NCI-H2171 (cell line): ENCODE measurements at places on chromosomes 7 and 10.
A peak's percentile ranks its signal among the peaks of the same experiment; 100 is the strongest.

DNA sequence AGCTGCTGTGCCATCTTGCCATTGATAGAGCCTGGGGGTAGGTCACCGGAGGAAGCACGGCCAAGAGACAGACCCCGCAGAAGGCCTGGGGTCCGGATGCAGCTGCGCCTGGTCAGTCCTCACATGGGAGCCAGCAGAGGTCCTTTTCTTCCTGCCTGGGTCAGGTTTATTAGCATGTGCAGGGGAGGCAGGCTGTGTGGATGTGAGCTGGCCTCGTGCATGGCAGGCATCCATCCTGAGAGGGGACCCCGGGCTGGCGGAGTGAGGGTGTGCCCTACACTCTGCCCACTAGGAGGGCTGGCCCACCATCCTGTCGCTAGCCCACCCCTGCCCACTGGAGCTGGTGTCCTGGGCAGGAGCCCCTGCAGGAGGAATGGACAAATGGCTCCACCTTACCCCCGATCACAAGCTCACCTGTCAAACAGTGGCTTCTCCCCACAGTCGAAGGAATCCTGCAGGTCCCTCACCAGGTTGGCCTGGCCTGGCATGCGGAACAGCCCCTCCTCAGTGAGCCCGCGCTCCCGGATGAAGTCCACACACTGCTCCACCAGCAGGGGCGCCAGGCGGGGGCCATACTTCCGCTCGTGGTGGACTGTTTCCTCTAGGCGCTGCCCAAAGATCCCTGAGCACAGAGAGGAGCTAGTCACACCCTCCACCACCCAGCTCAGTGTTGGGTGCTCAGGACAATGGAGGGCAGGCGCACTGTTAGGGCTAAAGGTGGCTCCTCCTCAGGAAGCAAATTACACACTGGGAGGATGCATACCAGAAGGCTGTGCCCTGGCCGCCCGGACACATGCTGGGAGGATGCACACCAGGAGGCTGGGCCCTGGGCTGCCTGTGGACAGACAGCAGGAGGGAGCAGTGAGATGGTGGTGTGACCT, 145.4 kb downstream of the ARHGAP22 start:
- no peak for DNase-seq

- DNase-seq, result no peak
Measured at GRCh38 chr7:2903682-2904162, 59.6 kb upstream of the GNA12 start.

DNA sequence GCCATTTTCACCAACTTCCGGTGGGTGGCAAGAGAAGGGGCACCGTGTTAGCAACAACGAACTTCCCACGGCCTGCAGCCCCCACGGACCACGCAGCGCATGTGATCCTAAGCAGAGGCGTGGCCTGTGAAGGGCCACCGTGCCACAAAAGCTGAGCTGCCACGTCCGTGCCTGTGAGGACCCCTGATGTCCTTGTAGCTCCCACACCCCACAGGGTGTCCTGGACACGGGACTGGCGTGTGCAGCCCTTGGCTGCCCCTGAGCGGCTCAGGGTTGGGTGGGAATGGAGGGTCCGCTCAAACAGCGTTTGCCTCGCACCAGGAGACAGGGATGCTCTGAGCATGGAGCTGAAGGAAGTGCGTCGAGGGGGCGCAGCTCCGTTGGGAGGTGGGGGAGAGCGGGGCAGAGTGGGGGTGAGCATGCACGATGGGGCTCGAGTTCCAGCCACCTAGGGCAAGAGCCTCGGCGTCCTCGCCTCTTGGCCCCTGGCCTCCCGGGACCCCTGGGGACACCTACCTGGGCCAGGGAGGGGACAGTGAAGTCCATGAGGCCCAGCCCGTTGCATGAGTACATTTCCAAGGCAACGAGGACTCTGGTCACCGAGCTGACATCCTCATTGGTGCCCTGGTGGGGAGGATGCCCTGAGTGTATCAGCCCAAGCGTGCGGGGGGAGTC, 33.6 kb downstream of the CFAP46 start:
- no peak for DNase-seq

DNA sequence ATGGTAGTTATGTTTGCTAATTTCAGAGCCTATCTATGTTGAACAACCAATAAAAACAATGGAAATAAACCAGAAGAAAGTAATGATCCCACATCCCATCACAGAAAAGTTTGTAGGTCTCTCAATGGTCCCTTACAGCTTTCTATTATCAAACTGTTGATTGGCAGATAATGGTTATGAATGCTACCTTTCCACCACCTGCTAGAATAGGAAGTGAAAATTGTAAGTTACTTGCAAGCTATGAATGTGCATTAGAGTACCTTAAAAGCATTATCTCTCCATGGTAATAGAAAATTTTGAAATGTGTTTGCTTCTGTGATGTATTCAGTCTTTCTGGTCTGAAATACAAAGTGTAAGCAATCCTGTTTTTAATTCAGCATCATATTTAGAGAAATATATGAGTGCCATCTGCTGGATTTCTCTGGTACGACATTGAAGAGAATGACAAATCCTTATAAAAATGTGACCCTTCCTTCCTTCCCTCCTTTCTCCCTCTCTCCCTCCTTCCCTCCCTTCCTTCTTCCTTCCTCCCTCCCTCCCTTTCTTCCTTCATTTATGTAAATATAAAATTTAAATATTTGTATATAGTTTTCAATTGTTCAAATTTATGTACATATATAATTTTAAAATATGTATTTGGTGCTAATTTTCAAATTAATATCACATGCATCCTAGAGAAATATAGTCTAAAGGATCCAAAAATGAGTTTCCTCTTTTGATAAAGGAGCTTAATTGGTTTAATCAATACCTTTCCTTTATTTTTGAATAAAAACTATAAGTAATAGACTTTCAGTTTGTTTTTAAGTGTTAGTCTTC, 41.4 kb upstream of the PNLIPRP3 start:
- DNase-seq, result peak; percentile 7

- no peak for DNase-seq
Measured at GRCh38 chr10:133391761-133392518, 2.0 kb upstream of the MTG1 start.

DNA sequence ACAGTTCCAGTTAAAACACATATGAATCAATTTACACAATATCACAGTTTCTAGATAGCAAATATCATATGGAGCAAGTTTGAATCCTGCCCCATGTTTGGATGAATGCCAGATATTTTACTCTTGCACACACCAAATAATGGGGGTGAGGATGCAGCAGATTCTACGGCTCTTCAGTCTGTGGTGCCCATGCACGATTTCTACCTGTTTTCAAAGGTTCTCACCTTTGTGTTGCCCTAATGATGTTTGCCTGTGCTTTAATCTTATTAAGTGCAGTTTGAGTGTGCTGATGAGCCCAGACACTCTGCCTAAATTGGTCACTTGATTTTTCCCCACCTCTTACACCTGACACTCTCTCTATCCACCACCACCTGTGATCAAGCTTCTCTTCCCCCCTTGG, 119.6 kb downstream of the NPY start:
- no peak for DNase-seq

GRCh38 chr7:32346253-32346652, 143.9 kb downstream of the LSM5 start:
- DNase-seq, result no peak

DNA sequence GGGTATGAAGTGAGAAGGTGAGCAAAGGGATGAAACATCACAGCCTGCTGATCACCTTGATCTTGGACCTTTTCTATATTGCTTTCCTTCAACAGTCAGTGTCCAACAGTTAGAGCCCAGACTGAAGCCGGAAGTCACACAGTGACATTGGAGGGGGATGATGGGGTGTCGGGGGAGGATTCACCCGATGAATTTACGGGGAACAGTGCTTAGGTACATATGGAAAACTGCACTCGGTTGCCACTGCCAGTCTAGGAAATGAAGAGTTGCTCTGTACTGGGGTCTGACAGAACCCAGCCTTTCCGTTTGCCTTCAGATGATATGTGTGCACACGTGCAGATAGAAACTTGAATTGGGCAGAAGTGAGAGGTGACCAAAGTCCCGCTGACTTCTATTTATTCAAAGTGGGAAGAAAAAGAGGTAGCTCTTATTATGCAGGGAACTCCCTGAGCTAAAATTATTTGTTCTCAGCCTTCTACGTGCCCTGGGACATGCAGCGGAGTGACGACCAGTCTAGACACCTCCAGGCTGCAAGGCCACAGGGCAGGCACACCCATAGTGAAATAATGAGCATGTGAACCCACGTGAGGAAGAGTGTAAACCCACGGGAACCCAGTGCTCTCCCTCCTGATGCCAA, 107.2 kb upstream of the INHBA start:
- DNase-seq, result no peak

- DNase-seq, result no peak
Measured at GRCh38 chr7:27122077-27122910, 8.3 kb downstream of the HOXA4 start.

DNA sequence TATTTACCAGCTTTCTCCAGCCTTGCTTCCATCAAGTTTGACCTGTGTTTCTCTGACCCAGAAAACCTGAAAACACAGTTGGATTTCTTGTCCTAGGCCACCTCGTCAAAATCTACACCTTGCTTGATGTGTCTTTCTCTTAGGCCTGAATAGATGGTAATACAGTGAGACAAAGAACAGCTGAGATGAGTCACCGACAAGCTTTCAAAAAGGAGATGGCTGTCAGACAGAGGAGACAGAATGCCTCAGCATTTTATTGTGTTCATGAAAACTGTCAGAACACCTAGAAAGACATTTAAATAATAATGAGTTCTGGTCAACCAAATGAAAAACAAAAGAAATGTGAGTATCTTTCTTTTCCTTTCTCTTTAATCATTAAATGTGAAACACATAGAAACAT, 119.7 kb upstream of the SORCS1 start:
- DNase-seq, result no peak

DNA sequence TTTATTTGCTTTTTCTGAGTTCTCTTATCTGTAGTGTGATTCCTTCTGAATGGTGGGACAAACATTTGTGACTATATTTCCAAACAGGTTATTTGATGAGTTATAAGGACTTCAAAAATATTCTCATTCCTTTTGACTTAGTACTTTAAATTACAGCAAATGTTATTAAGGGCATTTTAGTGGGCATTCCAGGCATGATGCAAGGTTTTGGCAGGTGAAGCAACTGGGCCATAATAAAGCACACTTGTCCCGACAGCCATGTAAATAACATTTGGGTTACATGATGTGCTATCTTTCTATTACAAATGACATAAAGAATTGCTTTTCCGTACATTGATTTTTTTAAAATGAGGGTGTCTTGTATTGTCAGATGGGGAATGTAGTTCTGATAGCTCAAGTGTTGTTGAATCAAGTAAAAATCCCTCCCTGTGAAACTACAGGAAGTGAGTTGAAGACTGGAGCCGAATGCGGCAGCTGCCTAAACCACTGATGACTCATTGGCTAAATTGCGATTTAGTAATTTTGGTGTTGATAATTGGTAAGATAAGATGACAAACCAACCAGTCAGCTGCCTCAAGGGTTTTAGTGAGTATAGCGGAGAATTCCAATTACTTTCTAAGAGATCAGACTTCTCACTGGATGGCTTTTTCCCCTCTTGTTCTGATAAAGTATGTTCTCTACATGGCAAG, 231.3 kb upstream of the NPY start:
- DNase-seq, result no peak

DNA sequence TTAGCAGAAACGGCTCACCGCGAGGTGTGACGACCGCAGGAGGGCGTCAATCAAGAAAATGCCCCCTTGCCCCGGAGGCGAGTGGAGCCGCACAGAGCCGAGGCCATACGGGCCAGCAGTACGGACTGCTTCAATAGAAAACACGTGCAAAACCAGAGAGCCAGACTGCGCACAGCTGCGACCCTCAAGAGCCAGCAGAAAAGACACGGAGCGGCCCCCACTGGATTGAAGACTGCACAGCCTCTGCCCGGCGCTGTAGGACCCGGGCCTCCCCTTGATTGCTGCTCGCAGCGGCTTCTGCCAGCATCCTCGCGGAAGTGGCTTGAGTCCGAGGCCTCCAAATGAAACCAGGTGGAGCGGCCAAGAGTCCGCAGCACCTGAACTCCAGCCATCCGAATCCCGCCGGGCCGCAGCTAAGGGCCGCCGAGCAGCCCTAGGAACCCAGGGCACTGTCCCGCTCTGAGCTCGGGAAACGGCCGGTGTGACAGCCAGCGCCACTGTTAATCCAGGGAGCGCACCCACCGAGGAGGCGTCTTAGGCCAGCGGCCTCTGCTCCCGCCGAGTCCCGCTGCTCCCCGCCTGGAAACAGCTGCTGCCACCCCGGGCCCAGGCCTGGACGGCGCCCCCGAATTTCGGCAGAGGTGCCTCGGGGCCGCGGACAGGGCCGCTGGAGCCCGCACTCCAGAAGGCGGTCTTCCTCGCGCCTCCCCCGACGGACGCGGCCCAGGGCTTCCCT, 660 bp upstream of the HHEX start:
- no peak for DNase-seq

DNA sequence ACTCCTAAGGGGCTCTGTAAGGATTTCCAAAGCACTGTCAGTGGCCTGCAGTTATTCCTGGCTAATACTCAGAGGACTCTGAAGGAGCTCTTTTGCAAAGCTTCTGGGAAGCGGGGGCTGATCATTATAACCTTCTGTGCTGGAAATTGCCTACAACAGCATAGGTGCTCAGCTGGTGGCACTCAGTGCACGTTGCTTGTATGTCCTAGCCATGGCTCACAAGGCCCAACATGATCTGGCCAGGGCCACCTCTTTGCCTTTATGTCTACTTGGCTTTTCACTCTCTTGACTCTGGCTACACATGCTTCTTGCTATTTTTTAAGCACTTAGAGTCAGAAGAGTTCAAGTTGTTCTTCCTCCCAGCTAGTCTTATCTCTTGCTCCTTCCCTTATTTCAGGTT, 17.5 kb downstream of the LAMB4 start:
- DNase-seq, result no peak

DNA sequence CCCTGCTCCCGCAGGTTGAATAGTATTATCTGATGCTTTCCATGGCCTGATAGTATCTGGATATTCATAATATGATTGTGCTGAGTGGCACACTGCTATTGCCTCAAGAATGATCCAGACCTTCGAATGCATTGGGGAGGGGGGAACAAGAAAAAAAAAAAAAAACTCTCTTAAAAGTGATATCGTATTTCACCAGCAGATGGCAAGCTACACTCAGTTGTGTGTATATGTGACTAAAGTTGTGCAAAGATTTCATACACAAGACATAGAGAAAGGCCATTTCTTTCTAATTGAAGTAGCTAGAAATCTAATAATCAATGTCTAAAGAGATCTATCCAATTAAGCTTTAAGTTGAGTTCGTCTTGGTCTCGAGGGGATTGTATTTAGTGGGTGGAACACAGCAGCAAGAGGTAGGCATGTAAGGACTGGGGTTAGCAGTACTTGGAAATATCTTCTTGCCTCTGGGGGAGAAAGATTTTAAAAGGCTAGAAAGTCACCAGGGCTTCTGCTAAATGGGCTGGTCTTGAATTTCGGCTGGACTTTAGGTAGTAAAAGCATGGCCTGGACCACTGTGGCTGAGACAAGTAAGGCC, 15.3 kb downstream of the SFRP4 start:
- DNase-seq, result peak; percentile 41

GRCh38 chr10:124614003-124614659, 130.0 kb downstream of the FAM53B start:
- no peak for DNase-seq
